Amniotic epithelial cell (primary cell): ENCODE measurements at places on chromosomes 1 and 21.
A peak's percentile ranks its signal among the peaks of the same experiment; 100 is the strongest.

DNA sequence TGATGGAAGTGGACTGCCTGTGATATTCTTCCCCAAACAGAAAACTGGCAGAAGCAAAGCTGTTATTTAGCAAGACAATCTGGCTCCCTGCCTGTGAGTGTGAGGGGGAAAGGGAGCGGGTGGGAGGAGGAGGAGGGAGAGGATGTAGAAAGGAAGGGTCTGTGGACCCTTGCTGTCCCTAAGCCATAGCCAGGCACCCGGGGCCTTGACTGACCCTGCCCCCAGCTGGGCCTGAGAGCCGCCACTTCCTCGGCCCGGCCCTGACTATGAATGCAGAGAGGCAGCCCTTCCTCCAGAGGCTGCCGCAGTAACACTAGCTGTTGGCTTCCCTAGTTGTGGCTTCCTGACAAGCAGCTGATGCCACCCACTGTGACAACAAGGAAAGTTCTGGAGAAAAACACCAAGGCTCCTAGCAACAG lies 13.9 kb downstream of the PLA2G2F start:
- no peak for DNase-seq

DNA sequence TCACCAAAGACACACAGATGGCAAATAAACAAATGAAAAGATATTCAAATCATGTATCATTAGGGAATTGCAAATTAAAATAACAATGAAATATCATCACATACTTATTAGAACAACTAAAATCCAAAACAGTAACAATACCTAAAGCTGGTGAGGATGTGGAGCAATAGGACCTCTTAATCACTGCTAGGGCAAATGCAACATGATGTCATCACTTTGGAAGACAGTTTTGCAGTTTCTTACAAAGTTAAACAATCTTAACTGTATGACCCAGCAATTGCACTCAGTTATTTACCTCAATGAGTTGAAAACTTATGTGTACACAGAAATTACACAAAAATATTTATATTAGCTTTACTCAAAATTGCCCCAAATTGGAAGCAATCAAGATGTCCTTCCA lies 47.3 kb downstream of the SELENOF start:
- DNase-seq = peak; percentile 82

DNA sequence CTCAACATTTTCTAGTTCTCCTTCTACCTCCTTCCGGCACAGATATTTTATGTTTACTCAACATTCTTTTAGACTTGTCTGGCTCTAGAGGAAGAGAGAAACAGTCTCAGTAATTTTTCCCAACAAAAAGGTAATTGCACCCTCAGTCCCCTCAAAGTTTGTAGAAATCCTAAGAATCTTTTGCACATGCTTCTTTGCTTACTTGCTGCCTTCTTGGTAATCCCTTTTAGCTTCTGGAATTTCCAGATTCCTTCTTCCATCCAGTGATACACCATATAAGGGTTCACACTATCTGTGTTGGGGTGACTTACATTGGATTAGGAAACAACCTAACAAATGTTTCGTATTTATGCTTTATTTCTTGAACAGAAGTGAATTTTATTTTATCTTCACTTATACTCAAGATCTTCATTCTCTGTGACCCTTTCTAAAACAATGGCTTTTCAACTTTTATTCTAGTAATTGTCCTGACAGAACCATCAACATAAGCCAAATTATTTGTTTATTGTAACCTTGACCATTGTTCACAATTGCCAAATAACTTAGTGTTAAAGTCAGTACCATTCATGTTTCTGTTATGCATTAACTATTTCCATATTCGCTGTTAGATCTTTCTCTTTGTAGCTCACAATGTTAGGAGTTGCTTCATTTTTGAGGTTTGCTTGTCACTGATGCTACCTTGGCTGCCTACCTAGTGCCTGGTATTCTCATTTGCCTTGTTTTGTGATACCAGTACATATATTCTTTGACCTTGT lies 238.1 kb downstream of the HMCN1 start:
- DNase-seq = peak; percentile 88

GRCh38 chr1:196544617-196545016 lies 63.6 kb downstream of the KCNT2 start:
- DNase-seq = no peak

- no peak for DNase-seq
Measured at GRCh38 chr1:37994886-37995566, 5.2 kb upstream of the SF3A3 start.

DNA sequence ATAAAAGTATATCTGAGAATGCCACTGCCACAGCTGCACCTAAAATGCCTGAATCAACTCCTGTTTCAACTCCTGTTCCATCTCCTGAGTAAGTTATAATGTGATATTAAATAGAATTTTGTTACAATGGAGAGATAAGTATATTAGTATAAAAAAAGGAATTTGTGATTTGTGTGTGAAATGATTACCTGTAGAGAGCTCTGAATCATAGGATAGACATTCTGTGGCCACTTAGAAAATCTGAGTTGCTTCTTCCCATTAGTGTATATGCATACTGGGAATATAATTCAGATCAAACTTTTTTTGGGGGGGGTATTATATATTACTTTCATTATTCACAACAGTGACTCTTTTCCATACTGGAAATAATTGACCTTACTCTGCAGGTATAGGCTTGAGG lies 52.9 kb downstream of the SUCO start:
- DNase-seq = peak; percentile 22

DNA sequence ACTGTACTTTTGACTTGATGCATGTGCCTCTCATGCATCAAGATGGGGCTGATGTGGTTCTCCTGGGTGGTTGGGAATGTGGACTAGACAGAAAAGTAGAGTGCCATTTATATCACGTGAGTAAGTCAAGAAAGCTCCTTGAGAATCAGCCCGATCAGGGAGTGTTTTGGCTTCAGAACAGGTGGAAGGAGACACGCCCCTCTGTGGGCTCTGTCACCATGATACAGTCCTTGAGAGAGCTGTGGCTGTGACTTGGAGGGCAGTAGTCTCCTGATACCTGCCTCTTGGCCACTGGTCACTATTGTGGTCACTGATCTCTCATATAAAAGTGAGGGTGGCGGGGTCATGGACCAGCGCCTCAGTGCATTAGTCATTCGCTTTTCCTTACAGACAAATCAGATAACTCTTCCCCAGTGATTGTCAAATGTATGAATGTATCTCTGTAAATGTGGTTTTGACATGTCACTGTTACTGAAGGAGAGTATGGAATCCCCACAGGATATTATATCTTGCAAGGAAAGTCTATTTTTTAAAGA lies 8.9 kb upstream of the C4BPB start:
- no peak for DNase-seq

DNA sequence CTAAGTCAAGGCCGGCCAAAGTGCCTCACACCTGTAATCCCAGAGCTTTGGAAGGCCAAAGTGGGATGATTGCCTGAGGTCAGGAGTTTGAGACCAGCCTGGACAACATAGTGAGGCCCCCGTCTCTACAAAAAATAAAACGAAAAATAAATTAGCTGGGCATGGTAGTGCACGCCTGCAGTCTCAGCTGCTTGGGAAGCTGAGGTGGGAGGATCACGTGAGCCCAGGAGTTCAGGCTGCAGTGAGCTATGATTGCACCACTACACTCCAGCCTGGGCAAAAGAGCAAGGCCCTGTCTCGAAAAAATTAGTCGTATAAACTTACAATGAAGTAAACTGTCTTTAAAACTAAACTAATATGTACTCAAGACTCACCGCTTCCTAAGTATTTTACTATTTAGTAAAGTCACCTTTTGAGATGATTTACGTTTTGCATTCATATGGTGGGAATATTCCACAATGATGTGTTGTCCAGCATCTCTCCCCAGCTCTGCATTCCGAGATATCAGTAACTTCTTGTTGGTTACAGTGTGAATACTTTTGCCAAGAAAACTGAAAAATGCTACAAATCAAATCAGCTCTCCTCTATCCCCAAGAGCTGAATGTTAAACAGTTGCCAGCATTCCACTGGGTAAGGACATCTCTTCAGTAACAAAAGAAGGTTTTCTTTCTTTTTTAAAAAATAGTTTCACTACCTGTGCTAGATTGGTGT lies 84.9 kb upstream of the C21orf91 start:
- no peak for DNase-seq

DNA sequence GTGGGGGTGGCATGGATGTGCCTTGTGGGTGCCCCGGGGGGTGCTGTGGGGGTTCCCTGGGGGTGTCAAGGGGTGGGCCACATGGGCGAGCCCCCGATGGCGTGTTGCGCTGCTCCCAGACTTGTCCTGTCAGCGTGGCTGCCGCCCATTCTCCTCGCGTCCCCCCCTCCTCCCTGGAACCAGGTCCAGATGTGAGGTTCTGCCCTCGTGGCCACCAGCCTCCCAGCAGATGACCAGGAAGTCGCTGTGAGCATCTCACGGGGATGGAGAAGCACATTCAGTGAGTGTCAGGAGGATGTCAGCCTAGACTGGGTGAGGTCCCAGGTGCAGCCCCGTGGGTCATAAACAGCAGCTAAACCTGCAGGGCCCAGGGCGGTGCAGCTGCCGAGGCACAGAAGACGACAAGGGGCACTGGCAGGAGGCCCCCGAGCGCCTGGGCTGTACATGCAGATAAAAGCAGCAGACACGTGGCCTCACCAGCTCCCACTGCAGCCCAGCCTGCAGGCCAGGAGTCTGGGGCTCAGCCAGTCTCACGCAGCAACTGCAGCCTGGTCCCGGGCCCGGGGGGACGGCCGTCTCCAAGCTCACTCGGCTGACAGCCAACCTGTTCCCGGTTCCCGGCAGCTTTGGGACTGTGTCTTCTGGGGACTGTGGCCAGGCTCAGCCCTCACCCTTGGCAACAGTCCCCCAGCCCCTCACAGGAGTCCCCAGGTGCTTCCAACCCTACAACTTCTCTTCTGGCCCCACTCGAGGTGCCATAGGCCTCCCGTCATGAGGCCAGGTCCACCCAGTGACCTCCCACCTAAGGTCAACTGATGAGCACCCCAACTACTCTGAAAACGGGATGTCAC lies 17.5 kb upstream of the COL6A2 start:
- no peak for DNase-seq

- peak; percentile 38 for DNase-seq
Measured at GRCh38 chr1:36134505-36135329, 9.7 kb upstream of the COL8A2 start.

DNA sequence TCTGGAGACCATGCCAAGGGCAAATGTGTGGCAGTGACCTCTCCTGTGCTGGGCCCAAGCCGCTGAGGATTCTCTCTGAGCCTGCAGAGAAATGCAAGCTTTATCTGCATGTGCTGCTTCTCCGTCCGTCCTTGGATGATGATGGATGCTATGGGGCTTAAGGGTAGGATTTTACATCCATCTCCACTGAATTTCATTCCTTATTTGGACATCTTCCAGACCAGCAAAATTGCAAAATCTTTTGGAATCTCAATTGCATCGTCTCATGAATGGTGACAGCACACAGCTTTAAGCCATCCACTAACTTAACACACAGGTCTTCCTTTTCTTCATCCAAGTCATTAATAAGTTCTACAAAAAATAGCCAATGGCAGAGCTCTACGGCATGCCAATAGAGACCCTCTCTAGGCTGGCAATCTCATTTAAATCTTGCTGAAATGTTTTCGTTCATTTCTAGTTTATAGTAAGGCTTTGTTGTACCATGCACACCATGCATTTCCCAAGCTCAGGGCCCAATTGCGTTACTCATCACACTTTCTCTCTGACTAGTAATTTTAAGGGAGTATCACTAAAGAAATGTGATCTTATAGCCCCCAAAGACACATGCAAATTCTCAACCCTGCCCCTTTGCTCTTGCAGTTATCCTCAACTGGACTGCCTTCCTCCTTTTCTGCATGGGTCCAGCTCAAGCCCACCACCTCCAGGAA lies 11.1 kb downstream of the BATF3 start:
- DNase-seq = peak; percentile 97

GRCh38 chr1:67618285-67619018 lies 66.5 kb upstream of the GADD45A start:
- peak; percentile 95 for DNase-seq

DNA sequence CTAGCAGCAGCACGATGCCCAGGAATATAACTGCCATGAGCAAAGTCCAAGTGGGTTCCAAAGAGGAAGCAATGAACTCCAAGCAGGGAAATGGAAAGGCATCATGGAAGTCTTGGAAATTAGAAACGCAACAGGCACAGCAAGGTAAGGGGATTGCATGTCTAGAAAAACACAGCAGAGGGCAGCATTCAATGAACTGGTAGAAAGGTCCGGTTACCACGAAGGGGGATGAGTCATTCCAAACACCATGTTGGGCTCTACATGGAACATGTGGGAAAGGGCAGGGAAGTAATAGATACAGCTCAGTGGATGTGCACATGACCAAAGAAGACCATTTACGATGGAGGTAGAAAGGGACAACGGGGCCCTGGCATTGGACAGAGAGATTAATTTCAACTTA lies 36.4 kb downstream of the RXRG start:
- peak; percentile 41 for DNase-seq

DNA sequence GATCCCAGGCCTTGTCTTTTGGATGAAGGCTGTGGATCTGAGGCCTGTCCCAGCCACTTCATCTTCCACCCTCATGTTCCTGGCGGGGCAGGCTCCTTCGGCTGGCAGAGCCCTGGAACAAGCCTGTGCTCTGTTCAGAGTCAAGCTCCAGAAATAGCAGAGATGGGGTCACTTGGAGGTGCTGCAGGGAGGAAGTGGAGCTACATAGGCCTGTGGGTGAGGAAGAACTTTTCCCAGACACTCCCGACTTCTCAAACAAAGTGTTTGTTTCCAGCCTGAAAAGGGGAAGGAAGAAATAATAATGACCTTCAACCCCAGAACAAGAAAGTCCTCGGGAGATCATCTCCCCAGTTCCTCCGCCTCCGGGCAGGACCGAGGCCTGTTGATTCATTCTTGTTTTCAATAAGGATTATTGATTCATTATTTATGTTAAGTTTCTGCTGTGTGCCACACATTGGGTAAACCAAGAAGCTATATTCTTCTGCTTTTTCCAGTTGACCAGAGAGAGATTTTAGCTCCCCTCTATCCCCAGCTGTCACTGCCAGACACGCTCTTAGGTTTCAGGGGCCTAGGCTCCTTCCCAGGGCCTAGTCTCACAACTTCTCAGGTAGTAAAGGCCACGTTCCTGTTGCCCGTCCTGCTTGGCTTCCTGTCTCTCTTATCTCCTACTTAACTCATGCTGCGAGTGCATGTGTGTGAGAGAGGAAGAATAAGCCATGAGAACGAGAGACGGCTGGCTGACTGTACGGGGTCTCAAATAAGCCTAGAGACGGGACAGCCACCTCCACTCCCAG lies 16.9 kb downstream of the IKBKE start:
- no peak for DNase-seq

GRCh38 chr1:208834381-208835096 lies 590.4 kb upstream of the PLXNA2 start:
- DNase-seq = no peak

DNA sequence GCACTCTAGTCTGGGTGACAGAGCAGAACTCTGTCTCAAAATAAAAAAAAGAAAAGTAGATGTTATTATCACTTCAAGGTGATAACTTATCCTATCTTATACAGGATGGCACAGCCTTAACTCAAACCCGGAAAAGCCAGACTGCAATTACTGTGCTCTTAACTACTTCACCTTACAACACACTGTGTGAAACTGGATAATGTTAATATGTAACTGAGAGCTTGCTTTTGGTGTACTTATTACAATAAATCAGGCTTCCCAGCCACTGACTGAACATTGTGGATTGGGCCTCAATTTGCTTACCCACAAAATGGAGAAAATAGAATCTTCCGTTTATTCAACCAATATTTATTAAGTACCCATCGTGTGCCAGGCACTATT lies 1.4 kb downstream of the ORC1 start:
- no peak for DNase-seq

- no peak for DNase-seq
Measured at GRCh38 chr1:67001682-67002425, 52.1 kb downstream of the SLC35D1 start.

GRCh38 chr1:19974822-19975416 lies 4.5 kb downstream of the PLA2G2A start:
- peak; percentile 84 for DNase-seq
